ENCODE measurements at places on chromosomes 5 and 9.
A peak's percentile ranks its signal among the peaks of the same experiment; 100 is the strongest.

GRCh38 chr5:139684350-139684880 lies 36.3 kb downstream of the CXXC5 start:
- no peak for DNase-seq

DNA sequence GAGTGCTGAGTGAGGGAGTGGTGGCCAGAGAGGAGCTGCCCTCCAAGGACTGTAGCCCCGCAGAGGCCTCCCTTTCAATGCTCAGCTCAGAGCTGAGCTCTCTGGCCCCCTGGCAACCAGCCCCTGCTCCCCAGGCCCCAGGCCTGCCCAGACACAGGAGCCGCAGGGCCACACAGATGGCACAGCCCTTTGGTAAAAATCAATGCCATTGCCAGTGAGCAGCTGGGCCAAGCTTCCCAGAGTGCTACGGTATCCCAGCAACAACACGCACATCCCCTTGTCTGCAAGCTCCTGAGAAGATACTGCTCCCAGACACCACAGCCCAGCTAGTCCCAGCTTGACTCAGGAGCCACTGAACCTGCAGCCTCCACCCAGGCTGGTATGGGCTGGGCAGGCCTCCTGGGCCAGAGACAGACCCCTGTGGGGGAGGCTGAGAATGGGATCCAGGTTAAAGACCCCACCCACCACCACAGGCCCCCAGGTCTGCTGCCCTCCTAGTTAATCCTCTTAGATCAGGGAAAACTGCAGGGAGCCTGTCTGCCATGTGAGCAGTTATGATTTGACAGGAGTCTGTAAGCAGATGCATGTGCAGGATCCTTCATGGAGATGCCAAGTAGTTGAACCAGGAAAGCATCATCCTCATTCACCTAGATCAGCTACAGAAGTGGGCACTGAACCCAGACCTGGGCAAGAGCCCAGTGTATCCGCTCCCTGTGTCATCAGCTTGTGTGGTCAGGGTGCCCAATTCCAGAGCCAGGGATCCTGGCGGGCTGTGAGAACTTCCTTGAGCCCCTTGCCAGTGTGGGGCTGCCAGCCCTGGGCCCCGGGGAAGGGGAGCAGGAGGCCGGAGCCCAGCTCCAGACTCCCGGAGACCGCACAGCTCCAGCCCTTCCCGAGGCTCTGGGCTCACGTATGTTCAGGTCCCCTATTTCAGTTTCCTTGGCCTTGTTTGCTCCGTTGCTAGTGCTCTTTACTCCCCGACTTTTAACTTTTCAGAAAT lies 26.7 kb upstream of the ADAMTS2 start:
- DNase-seq, result no peak

DNA sequence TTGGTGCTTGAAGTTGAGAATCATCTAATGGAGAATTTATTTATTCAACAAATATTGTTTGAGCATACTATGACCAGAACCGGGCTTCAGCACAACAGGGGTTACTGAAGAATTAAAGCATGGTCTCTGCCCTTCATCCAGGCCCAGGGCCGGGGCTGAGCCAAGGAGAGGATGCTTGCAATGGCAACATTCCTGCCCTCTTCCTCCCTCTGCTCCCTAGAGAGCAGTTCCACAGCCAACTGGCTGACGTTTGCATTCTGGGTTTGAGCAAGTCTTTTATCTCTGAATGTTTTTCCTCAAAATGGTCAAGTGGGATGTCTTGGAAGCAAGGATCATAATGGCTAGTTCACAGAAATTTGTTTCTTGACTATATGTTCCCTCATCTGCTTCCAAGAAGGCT lies 80.7 kb downstream of the GLDC start:
- DNase-seq, result no peak

DNA sequence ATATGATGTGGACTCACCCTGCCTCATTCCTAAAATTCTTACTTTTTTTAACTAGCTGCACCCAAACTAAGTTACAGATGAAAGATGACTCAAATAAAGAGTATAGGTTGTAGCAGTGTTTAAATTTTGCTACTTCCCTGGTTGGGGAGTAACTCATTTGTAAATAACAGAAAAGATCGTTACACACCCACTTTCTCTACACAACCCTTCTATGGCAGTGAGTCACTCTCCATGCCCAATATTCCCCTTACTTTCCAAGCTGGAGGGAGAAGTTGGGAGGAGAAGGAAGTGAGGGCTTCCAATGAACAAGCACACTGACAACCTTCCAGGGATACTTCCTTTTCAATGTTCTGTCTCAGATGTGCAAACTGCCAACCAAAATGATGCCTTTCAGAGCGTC lies 1.9 kb downstream of the RASEF start:
- DNase-seq, result no peak

DNA sequence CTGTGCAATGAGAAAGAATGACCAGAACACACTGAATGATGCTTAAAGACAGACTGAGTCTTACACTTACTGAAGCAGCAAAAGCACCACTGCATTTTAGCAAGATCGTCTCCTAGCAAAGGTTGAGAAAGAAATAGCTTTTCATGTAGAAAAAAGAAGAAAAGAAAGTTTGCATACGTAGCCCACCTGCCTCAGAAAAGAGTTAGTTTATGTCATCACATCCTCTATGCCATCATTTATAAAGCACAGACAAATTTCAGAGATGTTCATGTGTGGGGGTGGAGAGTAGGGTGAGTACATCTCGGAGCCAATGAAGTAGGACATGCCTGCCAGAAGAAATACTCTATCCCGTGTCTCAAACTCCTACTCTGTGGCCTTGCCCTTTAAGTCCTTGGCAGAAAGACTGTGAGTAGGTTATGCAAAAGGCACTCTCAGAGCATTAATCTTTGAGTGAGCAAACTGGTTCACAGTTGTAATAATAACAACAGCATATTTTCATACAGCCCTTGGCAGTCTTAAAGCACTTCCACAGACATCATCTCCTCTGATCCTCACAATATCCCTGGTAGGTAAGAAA lies 22.4 kb downstream of the NRG2 start:
- no peak for DNase-seq

DNA sequence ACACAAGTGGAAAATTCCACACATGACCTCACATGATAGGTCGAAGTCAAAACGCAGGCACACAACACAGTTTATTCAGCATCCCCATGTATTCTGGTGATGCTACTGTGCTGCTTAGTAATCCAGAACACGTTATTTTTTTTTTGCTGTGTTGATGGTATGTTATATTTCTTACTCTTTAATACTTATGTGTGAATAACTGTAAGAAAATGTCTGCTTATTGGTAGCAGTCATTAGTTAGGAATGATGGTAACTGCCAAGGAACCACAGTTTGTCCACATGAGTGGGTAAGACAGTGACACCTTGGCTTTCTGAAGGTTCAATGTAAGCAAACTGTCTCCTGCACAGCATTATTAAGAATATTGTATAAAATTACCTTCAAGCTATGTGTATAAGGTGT lies 107.7 kb upstream of the DAPK1 start:
- DNase-seq, result no peak

DNA sequence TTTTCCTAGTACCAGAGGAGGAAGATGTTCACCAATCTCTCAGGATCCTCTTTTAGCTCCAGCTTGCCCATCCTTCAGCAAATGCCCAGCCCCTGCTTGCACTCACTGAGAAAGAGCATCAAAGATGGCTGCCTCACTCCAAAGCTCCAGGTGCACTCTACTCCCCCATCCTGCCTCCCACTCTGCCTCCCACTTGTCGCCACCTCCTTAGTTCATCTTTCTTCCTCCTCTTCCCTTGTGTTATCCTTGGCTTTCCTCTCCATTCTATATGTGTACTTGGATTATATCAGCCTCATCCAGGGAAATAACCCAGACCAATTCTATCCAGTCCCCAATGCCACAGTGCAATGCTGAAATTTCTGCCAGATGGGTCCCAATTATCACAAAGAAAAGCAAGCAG lies 87.1 kb upstream of the CPLX2 start:
- DNase-seq, result no peak

GRCh38 chr9:134204041-134204440 lies 39.7 kb upstream of the RNU6ATAC start:
- no peak for DNase-seq

- no peak for DNase-seq
These were observed 1.9 kb upstream of the DAB2 start for GRCh38 chr5:39426746-39427105.

GRCh38 chr9:17978773-17979172 lies 399.9 kb downstream of the SH3GL2 start:
- no peak for DNase-seq

- DNase-seq, result peak; percentile 82
These were observed 151.9 kb downstream of the MACROH2A1 start for GRCh38 chr5:135246923-135247795.

- peak; percentile 19 for DNase-seq
These were observed 478.9 kb downstream of the PSAT1 start for GRCh38 chr9:78775696-78776295.

DNA sequence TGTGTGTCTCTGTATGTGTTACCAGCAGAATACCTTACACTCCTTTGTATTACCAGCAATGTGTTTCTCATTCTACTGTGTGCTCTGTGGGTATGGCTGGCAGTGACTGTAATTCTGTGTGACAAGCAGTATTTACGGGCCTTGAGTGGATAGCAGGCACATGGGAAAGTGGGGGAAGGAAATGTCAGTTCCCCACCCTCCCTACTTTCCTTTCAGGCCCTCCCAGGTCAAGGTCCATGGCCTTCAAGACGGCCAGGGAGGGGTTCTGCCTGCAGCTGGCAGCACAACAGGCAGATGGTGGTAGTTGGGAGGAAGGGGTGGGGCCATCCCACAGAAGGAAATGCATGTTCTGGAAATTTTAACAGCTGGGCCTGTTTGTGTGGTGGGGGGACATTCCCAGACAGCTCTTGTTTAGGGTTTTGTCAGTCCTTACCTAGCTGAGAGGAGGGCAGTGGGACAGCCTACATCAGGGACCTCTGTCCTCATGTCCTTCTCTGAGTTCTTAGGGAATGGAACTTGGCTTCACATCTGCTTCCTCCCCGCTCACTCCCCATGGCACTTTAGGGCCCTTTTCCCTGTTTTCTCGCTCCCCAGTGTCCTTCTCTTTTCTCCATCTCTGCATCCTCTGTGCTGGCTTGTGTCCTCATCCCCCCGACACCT lies 14.6 kb upstream of the TNIP1 start:
- DNase-seq, result peak; percentile 35
